ENCODE measurements at places on chromosomes 1 and 21.

GRCh38 chr1:81804312-81804711 lies 3.6 kb downstream of the ADGRL2 start:
- DNase-seq: no peak

DNA sequence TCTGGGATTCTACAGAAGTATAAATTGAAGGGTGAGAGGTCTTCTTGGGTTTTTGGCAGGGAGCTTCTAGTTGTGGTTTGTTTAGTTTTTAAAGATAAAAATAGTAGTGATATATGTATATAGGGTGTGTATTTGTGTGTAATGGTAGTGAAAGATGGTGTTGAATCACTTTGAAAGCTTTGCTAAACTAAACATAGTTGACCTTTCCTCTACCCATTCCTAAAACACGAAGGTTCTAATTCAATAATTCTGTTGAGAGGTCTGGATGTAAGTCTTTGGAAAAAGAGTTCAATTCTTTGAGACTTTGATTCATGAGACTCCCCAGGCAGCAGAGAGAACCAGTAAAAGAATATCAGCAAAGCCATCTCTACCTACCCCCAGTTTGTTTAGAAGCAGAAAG lies 247.9 kb upstream of the DUSP10 start:
- no peak for DNase-seq

GRCh38 chr1:14968251-14968851 lies 185.2 kb upstream of the TMEM51 start:
- no peak for DNase-seq

GRCh38 chr1:30675761-30676160 lies 47.6 kb downstream of the MATN1 start:
- no peak for DNase-seq

- no peak for DNase-seq
These were observed 153.7 kb upstream of the ZBTB40 start for GRCh38 chr1:22297999-22298398.

GRCh38 chr1:246428542-246429308 lies 78.4 kb downstream of the SMYD3 start:
- no peak for DNase-seq

DNA sequence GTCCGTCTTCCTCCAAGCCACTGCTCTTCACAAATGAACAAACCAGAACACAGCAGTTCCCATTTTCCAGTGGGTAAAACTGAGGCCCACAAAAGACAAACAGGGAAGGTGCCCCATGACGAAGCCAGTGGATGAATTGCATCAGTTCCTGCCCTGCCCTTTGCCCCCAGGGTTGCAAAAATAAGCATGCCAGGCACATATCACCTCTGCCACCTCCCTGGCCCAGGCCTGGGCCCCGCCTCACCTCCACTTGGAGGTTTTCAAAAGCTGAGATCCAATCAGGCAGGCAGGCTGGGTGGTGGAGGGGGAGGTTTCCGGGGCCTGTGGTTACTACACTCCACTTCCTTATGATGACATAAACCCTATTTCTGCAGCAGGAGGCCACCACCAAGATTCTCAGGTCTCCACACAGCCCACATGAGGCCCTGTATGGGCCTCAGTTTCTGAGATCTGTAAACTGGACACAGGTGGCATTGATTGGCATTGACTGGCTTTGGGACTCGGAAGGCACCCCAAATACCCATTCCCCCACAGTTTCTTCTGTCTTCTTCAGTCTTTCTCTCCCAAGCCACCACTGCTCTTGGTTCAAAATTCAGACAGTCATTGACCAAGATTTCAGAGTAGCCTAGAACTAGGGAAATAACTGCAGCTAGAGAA lies 4.1 kb downstream of the KIF21B start:
- DNase-seq: peak; percentile 83

Data from stimulated activated CD8-positive, alpha-beta memory T cell treated with anti-CD3 and anti-CD28 coated beads, Interleukin-7, amount 100 ng/mL, for 4 hours (primary cell).